ENCODE measurements at places on chromosomes 16 and 17.

DNA sequence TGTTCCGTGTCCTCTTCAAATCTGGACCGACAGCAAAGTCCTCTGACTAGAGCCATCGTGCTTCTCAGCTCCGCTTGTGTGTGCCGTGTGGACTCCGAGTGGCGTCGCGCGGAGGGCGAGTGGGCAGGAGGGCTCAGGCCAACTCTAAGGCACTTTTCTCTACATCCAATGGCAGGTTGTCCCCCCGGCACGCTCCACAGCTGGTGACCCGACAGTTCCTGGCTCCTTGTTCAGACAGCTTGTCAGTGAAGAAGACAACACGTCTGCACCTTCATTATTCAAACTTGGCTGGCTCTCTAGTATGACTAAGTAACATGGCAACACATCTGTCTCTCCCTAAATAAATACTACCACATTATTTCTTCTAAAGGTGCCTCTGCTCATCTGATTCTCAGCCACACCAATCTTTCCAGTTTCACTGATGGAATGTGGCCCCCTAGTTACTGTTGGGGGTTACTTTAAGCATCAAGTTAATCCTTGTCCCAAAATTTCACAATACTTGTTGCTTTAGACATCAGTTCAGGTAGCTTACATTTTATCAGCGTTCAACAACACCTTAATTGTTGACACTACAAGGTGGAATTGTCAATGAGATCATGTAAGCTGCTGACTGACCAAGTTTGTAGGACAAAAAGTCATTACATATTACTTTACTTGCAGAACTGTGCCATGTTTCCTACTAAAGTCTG is 15.4 kb downstream of the COG1 start:
- no peak for DNase-seq

DNA sequence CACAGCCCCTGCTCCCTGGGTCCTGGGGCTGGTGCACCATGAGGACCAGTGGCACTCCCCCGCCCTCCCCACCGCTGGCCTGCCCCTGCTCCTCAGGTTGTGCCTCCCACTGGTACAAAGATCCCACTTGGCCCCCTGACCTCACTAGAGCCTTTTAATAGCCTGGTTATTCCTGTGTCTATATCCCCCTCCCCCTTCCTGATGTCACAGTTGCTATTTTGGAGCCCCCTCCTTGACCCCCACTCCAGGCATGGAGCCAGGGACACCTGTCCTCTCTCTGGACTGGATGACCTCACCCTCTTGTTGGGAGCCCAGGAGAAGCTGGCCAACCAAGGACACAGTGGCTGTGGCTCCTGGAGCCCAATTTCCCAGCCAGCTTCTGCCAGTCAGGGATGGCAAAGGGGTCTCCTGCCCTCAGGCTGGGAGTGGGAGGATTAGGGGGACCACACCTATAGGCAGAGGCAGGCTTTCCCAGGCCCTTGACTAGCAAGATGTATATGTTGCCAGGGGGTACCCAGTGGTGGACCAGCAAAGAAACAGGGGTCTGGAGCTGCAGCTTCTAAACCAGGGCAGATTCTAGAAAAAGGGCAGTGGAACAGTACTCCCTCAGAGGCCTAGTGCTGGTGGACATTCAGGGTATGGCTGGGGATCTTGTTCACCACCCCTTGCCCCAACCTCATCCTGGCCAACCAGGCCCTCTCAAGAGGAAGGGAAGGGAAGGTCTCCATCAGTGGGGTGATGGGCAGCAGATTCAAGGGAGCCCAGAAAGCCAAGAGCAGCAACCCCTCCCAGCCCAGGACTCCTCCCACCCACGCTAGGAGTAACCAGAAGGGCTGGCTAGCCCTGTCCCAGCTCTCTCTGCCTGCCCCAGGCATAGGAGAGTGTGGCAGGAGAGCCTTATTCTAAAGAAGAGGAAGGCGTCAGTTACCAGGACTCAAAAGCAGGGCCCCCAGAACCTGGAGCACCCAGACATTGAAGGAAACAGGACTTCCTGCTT is 10.9 kb downstream of the HDAC5 start:
- no peak for DNase-seq

- peak; percentile 64 for DNase-seq
These were observed 10.0 kb downstream of the BAIAP2 start for GRCh38 chr17:81044764-81045589.

DNA sequence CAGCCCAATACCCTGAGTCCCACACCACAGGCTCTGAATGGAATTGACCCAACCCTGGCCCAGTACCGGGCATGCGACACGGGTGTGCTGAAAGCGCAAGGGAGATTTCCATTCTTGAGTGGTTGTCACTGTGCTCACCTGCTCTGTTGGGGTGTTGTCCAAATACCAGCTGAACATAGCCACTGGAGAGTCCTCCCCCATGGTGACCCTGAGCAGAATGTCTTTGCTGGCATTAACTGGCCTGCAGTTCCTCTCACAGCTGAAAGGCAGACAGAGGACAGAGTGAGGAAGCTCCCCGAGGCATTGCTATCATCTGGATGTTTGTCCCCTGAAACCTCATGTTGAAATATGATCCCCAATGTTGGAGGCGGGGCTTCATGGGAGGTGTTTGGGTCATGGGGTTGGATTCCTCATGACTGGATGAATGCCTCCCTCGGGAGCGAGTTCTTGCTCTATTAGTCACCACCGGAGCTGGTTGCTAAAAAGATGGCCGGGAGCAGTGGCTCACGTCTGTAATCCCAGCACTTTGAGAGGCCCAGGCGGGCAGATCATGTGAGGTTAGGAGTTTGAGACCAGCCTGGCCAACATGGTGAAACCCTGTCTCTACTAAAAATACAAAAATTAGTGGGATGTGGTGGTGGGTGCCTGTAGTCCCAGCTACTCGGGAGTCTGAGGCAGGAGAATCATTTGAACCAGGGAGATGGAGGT is 57.3 kb upstream of the BCO1 start:
- no peak for DNase-seq

- peak; percentile 67 for DNase-seq
These were observed 7.5 kb downstream of the EPOP start for GRCh38 chr17:38667099-38667786.

- DNase-seq, result no peak
These were observed 12.5 kb downstream of the NTAN1 start for GRCh38 chr16:15043344-15043743.

GRCh38 chr16:80480664-80481063 is 60.1 kb upstream of the DYNLRB2 start:
- no peak for DNase-seq

DNA sequence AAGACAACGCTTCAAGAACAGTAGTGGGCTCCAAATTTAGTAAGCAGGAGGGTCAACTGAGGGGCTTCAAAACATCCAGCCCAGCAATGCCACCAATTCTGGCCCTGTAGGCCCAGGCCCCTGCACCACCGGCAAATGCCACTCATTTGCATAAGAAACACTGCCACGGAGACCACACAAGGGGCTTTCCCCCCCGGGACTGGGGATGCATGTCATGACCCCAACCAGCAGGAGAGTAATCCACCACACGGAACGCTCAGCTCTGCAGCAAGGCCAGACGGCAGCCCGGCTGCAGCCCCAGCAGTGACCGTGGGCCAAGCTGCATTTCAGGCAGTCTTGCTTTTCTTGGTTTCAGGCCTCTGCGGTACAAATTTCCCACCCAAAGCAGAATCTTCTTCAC is 14.1 kb downstream of the TMEM11 start:
- DNase-seq, result no peak

DNA sequence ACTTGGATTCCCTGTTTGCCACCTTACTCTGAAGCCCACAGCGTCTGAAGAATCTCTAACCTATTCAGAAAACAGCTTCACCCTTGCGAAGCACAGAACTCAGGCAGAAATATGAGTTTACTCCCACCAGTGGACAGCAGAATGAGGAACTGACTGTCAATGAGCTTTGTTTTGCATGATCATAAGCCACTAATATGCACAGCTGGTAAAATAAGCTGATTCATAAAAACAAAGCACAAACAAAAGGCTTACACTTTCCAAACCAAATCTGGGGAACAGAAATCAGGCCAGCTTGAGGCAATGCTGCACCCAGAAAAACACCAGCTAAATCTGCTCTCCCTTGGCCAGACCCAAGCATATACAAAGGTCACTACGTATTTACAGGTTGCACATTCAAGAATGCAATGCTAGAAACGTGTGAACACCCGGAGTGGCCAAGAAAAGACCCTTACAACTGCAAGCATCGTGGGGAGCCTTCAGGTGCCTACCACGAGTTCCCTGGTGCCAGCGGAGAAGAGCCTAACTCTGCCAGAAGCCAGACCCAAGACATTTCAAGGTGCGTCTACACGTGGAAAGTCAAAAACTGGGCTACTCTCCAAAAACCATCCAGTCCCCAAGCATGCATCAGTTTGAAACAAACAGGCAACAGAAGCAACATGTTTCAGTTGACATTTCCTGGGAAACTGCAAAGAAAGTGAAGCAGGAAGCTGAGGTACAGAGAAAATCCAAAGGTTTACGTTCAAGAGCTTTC is 207.1 kb downstream of the ZFHX3 start:
- DNase-seq, result no peak

- no peak for DNase-seq
These were observed 10.1 kb upstream of the KRT28 start for GRCh38 chr17:40809721-40810421.

DNA sequence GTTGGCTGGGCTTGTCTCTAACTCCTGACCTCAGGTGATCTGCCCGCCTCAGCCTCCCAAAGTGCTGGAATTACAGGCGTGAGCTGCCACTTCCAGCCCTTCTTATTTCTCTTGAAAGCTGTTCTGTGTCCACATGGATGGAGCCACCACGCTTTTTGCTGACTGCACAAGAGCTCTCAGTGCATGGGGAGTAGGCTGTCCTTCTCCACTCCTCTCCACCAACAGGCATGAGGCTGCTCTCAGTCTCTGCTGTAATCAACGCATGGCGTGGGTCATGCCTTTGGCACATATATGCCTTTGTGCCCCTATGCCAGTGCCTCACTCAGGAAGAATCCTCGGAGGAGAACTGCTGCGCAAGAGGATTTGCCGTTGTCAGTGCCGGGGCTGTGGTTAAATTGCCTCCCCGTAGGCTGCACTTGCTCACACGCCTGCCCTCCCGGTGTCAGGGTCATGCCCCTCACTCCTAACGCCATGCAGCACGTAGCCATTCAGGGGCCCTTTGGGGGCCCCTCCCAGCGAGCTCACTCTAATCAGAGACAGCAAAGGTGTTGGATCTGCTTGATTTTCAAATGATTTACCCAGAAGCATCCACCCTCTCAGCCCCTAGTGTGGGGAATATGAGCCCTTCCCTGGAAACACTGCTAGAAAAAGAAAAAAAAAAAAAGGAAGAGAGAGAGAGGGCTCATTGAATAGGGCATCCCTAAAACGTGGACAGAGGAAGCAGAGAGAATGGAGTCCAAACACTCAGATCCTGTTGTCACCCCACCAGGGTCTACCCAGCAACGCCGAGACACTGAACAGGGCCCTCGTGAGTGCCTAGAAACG is 47.5 kb upstream of the ZCCHC14 start:
- no peak for DNase-seq

DNA sequence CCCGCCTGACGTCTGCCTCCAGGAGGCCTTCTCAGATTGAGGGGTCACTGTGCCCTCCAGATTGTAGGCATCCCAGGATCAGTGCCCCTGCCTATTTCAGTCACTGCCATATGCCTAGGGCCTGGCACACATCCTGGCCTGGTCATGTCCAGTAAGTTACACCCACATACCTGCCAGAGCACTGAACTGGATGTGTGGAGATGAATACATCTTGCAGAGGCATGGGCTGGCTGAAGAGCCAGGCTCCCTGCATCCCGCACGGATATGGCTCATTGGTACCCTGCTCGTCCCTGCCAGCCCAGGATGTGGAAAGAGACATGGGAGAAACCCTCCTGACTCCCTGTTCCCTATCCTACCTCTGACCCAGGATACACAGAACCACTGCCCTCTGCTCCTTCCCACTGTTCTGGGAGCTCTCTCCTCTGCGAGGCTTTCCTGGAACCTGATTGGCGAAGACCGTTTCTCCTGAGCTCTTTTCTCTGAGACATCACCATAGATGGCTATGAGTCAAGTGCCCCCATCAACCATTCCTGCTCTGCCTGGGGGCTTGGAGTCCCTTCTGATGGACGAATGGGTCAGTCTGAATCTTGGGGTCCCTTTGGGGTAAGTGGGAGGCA is 40.0 kb upstream of the TAC4 start:
- DNase-seq, result no peak

- DNase-seq, result no peak
These were observed 6.0 kb upstream of the TXNDC11 start for GRCh38 chr16:11748404-11749254.

DNA sequence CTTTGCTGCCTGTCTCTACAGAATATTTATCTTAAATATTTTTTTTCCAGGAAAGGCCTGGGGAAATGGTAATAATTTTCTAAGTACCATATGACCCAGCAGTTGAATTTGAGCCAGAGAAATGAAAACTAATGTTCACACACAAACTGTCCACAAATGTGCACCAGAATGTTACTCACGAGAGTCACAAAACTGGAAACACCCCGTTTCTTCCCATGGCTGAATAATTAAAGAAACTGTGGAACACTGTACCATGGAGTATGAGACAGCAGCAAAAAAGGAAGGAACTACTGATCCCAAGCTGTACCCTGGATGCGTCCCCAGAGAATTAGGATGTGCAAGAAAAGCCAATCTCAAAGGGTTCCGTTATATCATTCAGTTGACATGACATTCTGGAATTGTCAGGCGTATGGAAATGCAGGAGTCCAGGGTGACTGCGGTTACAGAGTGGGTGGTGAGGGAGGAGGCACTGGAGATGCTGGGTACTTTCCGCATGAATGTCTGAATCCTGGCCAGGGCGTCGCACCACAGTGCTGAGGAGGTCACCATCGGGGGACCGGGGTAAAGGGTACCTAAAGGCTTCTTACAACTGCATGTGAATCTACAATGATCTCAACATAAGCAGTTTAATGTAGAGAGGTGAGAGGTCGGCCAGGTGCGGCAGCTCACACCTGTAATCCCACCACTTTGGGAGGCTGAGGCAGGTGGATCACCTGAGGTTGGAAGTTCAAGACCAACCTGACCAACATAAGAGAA is 34.5 kb downstream of the USP22 start:
- no peak for DNase-seq

DNA sequence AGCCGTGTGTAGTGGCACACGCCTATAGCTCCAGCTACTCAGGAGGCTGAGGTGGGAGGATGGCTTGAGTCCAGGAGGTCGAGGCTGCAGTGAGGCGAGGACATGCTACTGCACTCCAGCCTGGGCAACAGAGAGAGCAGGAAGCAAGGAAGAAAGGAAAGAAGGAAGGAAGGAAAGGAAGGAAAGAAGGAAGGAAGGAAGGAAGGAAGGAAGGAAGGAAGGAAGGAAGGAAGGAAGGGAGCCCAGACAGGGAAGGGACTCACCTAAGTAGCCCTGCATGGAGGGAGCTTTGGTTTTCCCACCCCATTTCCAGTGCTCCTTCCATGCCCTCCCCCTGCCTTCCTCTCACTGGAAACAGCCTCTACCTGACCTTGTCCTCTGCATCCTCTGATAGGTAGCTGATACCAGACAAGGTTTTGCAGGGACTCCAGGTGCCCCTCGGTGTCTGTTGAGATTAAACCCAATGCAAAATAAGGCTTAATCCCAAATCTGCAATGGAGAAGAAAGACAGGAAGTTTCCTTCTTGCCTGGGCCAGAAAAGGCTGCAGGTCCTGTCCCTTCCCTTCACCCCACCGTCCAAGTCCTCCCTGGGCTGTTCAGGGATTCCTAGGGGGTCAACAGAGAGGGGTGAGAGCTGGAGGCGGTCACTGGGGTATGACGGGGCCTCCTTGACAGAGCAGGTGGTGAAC is 21.5 kb upstream of the CA4 start:
- DNase-seq, result no peak
